ENCODE measurements at places on chromosomes 13 and 19.

DNA sequence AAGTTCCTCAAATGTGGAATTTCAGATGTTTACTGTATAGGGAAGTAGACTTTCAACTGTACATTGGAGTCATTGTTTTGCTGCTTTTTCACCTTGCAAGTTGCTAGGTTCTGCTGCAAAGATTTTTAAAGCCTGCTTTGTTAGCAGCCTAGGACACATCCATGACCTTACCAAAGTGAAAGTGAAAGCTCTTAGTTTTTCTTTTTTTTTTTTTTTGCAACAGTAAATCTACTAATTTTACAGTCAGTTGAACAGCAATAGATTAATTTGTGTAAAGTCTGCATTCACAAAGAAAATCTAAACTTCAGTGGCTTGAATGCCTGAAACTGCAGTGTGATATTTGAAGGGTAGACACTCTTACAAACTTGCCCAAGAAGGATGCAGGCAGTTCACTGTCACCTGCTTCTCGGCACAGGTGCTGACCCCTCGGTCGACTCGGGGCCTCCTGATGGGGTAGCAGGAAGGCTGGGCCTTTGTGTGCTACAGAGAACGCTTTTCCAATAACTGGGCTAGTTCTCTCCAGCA, 5.0 kb upstream of the MTIF3 start:
- no peak for DNase-seq

GRCh38 chr19:31658993-31659896, 310.0 kb upstream of the TSHZ3 start:
- no peak for DNase-seq

DNA sequence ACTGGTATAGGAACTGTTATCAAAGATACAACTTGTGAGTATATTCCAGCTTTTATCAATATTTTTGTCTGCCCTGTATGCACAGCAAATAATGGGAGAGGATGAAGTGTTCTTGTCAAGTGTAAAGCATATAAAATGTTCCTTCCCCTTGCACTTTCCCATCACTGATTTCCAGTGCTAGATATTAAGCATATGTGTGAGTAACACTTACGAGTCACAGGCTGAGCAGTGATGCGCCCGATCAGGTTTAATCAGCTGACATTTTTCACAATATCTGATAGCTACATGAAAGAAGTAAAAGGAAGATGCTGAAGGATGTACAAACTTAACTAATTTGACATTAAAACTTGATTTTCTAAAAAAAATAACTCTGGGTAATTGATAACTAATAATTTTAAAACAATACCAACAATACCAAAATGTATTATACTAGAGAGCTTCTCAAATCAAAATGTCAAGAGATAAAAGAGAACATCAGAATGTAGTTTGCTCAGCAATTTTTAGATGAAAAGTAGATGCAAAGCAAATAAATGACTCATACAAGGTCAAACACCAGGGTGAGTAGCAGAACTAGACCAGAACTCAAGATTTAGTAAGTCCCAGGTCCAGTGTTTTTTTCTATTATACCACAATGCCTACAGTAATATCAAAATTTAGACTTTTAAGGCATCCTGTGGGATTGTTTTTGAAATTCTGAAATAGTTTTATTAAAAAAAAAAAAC, 56.4 kb downstream of the ZDHHC20 start:
- peak; percentile 73 for DNase-seq

- no peak for DNase-seq
Measured at GRCh38 chr13:60164234-60164889, 634 bp upstream of the DIAPH3 start.

DNA sequence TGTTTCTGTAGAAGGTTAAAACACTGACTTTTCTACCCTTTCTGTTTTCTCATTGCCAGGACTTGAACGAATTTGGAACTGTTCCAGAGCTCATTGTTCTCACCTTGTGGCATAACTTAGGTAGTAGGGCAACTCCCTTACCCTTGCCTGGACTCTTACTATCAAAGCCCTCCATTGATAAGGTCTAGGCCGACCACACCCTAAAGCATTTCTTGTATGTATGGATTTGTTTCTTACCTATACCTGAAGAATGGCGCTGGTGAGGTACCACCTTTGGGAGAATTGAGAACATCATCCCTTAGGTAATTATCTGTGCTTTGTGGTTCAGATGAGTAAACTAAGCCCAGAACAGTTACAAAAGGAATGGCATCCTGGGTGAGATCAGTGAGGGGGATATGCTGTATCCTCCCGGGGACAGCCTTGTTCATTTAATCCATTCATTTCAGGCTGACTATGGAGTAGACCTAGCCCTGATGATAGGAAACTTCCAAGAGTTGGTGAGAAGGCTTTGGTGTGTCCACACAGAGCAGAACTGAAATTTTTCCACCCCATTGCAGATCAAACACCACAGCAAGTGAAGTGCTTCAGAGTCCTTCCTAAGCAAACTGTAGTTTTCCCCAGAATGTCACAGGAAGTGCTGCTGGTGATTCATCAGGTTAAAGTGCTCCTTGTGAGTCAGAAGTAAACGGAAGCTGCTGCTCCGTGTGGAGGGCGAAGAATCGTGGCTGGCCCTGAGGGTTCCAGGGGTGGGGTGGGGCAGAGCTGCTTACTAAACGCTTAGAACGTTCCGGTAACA, 113.0 kb downstream of the TEX26 start:
- DNase-seq: peak; percentile 93

GRCh38 chr19:54345938-54346386, 7.0 kb upstream of the LILRA4 start:
- no peak for DNase-seq

DNA sequence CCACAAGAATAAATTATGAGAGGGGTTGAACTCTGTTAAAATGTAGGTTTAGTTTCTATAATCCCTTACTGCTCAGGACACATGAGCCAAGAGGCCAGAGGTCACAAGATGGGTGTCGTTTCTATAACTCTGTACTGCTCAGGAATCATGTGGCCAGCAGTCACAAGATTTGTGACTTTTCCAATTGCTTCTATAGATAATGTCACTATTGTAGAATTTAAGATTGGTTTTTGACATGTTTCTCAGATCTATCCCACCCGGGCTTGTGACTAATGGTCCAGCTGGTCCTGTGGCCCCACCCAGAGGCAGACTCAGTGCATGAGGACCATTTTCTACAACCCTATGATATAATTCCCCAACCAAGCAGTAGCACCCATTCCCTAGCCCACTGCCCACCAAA, 662.0 kb upstream of the KLF12 start:
- DNase-seq: peak; percentile 11

DNA sequence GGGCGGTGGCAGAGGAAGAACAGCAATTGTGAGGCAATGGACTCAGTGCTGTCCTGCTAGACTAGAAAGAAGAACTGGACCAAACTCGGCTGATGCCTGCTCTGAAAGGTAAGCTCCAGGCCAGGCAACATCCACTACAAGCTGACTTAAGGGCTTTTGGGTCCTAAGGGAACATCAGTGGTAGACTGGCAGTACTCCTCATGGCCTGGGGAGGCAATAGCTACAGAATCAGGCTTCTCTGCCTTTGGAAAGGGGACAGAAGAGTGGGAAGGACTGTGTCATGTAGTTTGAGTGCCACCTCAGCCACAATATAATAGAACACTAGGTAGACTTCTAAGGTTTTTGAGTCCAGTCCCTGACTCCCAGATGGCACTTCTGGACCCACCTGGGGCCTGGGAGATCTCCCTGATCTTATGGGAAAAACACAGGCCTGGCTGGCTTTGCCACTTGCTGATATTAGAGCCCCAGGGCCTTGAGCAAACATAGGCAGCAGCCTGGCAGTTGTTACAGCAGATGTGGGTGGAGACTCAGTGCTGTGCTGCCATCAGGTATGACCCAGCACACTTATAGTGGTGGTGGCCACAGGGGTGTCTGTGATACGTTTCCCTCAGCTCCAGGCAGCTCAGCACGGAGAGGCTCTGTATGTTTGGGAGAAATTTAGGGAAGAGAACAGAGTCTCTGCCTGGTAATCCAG, 9.2 kb upstream of the CLC start:
- DNase-seq: no peak

GRCh38 chr19:4559569-4559968, at the start of gene SEMA6B:
Gene SEMA6B (minus strand): TSS chr19:4559684. CDS start chr19:4558457, 1,227 bp downstream.
- no peak for DNase-seq

DNA sequence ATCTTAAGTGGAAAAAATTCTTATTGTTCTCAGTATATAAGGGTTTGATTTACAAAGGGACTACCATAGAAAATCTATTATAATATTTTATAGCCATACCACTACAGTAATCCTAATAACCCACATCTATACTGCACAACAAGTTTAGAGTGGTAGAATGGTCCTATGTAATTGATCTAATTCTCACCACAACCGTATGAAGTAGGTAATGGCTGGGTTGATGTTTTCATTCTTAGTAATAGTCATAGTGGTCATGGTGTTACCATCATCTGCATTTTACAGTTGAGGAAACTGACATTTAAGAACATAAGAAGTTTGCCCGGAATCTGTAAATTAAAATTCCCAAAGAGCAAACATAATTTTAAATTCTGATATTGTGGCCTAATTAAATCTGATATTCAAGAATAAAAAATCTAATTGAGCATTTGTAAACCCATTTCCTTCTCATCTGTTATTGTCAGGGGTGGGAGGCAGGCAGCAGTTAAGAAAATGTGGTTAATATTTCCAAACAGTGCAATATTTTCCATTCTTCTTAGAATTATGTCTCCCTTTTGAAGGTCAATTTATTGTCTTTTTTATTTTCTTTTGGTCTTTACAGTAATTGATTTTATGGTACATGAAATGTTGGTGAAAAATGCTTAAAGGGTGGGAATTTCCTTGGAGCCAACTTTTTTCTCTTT, 65.6 kb downstream of the DHRS12 start:
- DNase-seq: no peak

GRCh38 chr13:73910733-73911132, 223.5 kb downstream of the KLF12 start:
- no peak for DNase-seq

GRCh38 chr19:16367261-16367683, 42.6 kb downstream of the KLF2 start:
- no peak for DNase-seq

DNA sequence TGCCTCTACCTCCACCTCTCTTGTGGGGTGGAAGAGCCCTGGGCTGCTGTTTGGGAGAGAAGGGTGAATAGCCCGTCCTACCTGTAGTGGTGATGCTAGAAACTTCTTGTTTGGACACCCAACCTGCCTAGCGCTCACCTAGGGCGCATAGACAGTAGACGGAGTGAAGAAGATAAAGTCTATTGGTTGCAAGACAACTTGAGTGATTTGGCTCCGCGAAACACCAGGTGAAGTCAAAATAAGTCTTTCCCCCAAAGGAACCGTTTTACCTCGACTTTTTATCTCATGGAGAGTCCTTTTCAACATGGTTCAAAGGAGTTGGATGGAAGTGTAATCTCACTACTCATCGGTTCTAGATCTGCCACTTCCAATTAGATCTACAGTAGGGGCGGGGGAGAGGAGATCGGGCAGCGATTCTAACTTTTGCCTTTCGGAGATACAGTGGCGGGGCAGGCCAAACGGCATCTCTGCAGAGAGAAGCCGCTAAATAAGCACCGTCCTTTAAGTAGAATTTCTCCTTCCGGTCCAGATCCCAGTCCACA, 694 bp upstream of the ZIC5 start:
- no peak for DNase-seq

- DNase-seq: no peak
Measured at GRCh38 chr19:16943942-16944625, 55.3 kb downstream of the F2RL3 start.

DNA sequence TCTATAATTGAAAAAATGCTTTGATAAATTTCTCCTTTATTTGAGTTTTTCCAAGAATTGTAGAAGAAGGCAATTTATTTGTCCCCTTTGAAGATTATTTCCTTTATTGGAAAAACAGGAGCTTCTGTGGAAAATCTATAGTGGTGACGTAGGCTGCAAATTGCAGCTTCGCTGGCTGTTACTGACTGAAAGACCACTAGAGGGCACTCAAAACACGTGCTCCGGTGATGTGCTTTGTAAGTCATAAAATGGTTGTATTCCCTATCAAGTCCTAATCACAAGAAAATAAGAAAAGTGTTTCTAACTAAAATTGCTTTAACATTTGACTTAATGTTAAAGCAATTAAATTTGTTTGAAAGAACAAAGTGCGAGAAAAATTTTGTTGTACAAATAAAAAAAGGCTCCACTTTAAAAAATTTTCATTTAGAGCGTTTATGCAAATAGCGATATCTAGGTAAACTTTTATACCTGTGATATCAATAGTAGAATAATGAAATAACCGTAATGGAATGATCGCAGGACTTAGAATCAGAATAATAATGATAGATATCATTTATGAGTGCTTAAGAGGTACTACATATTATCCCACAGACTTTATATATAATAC, 638.2 kb upstream of the SPRY2 start:
- peak; percentile 81 for DNase-seq

GRCh38 chr13:48040896-48041295, 3.4 kb downstream of the NUDT15 start:
- DNase-seq: no peak

- DNase-seq: peak; percentile 85
Measured at GRCh38 chr13:105925496-105925895, 610.0 kb downstream of the EFNB2 start.

DNA sequence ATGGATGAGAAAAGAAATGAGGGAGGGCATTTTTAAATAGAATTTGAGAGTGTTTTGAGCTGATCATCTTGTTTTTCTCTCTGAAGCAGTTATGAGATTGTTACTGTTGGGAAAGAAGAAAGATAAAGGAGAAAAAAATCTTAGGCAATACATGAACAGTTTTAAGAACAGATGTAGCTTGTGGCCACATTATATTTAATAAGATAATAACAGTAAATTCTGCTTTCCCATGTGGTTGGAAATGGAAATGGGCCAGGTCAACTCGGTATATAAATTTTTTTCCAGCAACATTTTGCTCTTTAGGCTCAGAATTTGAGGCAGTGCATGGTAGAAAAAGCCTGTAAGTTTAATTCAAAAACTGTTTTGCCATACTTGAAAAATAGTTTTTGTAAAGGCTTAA, 118.7 kb downstream of the POSTN start:
- DNase-seq: no peak

- no peak for DNase-seq
Measured at GRCh38 chr13:51721496-51721895, 82.5 kb downstream of the DHRS12 start.

GRCh38 chr13:75801388-75801945, 165.3 kb downstream of the LMO7 start:
- DNase-seq: no peak

- peak; percentile 63 for DNase-seq
Measured at GRCh38 chr13:76455960-76456359, 430.2 kb downstream of the KCTD12 start.

DNA sequence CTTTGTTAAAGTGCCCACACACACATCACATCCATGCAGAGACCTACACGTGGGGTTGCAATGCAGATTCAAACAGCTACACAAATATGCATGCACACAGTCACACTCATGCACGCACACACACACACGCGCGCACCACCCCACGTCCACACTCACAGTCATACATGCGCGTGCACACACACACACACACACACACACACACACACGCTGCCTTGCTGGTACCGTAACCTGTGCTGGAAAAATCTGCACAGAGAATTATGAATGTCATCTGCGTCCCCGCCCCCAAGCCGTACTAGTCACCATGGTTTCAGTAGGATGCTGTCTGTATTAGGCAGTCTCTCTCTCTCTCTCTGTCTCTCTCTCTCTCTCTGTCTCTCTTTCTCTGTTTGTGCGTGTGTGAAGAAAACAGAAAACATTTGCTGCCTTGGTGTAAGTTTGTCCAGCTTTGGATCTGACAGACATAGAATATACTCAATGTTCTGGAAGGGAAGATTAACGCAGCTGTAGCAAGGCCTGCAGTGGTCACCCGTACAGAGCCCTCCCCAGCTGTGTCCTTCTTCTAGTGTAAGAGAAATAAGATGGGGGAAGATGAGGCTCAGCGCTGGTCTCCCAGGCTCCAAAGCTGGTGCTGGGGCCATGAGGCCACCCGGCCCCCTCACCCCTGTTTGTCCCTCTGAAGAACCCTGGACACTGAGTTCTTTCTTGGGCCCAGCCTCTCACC, 26.4 kb upstream of the DPP9 start:
- DNase-seq: no peak

- no peak for DNase-seq
Measured at GRCh38 chr13:101424381-101425155, 8.3 kb upstream of the NALCN start.
